ENCODE measurements at places on chromosomes 16 and 17. TPM values are rescaled to one million over a fixed set of nuclear protein-coding genes. Genes with fewer than 3 reads are reported as not detected.

GRCh38 chr17:4009186-4009785 is 45.0 kb upstream of the ATP2A3 start:
- DNase-seq = no peak

DNA sequence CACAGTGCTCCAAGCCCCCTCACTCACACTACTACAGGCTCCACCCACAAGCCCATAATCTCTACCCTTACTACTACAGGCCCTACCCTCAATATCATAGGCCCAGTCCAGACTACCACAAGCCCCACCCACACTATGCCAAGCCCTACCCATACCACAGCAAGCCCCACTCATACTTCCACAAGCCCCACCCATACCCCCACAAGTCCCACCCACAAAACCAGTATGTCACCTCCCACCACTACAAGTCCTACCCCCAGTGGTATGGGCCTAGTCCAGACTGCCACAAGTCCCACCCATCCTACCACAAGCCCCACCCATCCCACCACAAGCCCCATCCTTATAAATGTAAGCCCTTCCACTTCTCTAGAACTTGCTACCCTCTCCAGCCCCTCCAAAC is 13.8 kb downstream of the RIPOR1 start:
- peak; percentile 76 for DNase-seq

OTOP3 gene
- total RNA-seq = not detected

DNA sequence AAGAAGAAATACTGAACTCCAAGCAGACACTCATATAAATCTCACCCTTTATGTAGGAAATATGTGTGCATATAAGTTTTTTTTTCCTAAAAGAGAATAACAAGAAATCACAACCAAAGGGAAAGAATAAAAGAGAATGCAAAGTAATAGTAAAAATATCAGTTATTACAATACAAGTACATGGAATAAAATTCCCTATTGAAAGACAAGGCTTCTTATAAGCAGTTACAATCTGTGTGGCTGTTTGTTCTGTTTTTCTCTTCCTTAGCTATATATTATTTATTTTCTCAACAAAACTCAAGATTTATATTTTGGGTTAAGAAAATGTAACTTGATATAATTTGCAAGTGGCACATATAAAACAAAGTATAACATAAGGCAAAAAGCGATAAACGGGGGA is 41.7 kb downstream of the SLC5A11 start:
- DNase-seq = no peak

DNA sequence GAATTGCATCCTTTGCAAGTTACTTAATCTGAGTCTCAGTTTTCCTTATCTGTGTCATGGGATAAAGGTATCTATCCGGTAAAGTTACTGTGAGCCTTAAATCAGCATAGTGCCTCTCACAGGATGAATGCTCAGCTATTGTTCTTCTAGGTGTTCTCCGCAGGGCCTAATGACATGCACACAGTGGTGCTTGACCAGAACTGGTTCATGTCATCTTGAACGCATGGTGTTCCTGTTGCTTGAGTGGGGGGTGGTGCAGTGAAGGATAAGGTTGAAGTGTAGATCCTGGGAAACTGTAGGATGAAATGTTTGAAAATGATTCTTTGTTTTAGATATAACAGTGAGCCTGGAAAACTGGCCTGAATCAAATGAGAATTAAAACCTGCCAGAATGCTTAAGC is 4.0 kb downstream of the KRT40 start:
- no peak for DNase-seq

DLX3 gene
- not detected for total RNA-seq

GRCh38 chr16:81618187-81618586 is 160.9 kb upstream of the PLCG2 start:
- DNase-seq = no peak

DNA sequence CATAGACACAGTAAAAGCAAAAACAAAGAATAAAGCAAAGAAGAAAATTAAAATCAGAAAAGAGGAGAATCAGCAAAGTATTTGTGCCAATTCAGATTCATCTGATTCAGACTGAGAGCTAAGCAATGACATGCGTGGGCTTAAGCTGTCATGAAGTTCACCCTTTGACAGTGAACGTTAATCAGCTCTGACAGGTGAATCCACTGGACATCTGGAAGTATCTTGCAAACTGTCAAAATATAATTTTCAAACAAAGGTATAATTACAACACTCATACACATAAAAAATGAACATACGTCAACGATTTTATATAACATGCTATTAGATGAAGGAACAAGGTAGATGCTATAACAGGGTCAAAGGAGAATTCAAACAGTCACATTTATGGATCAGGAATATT is 596.3 kb upstream of the SALL1 start:
- DNase-seq = no peak

DNA sequence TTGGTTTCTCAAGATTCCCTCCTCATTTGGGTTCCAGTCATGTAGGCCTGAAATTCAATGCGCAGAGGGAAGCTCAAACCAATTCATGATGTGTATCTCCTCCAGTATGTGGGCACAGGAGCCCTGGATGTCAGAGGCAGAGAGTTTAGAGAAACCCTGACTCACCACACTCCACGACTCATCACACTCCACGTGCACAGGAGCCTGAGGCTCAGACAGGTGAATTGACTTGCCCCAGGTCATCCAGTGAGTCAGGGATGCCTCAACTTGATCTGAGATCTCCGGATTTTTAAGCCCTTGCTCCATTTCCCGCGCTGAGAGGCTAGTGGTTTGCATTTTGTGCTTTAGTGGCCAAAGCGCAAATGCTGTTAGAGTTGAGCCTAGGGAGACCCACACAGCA is 183.9 kb downstream of the HAPSTR1 start:
- no peak for DNase-seq

ZNF469 gene
- total RNA-seq = 0.39 TPM

MT1M gene
- 4.5 TPM for total RNA-seq

DNA sequence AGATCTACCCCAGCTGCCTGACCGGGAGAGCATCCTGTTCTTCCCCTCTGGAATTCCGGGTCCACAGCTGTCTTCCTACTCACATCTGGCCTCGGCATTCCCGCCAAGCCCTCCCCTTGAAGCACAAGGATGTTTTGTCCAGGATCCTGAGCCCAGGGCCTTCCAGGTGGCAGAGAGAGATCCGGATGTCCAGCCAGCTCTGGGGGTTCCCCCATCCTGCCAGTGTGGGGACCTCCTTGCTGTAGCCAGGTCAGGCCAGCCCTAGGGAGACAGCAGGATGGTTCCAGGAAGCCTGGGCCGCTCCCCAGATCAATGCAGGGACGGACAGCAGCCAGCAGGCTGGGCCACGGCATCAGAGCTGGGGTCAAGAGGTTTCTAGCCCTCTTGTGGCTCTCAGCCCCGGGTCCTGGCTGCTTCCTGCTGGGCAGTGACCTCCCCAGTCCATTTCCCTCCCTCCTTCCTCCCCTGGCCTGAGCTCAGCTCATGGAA is 55.3 kb downstream of the SOCS3 start:
- no peak for DNase-seq

PLXDC1 gene
- 1.4 TPM for total RNA-seq

- DNase-seq = no peak
These were observed 82.9 kb downstream of the LMF1 start for GRCh38 chr16:887846-888245.

- DNase-seq = no peak
These were observed 7.8 kb upstream of the SLC46A1 start for GRCh38 chr17:28413804-28414203.

DNA sequence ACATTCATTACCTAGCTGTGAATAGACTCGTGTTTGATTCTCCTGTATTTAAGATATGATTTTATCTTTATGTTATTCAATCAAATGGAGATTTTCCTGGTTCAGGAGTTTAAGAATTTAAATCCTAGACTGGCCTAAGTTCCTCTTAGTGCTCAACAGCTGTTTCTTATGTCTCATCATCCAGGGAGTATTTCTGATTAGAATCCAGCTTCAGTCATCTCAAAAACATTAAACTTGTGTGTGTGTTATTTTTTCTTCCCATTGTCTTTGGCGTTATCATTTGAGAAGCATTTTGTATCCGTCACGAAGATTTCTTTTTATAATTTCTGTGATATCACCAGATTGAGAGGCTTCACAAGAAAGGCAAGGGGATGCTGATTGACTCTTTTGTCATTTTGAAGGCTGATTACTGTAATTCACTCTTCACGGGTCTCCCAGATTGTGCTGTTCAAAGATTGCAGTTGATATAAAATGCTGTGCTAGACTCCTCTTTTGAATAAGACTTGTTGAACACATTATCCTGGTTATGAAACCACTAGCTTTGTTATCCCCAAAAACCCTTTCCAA is 204.8 kb downstream of the CDH8 start:
- no peak for DNase-seq

DNA sequence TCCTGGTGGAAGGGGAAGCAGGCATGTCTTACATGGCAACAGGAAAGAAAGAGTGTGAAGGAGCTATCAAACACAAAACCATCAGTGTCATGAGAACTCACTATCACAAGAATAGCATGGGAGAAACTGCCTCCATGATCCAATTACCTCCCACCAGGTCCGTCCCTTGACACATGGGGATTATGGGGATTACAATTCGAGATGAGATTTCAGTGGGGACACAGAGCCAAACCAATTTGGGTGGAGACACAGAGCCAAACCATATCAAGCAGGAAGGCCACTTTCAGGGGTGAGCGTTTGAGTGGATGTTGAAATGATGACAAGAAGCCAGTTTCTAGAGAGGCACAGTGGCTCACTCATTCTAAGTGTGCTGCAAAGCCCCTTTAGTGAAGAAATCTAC is 143.8 kb downstream of the CPPED1 start:
- no peak for DNase-seq

LRRC37A3 gene
- total RNA-seq = 3.9 TPM

TOM1L1 gene
- total RNA-seq = 42.2 TPM

- DNase-seq = no peak
These were observed 5.1 kb upstream of the PITPNM3 start for GRCh38 chr17:6561446-6561845.

- no peak for DNase-seq
These were observed 18.2 kb upstream of the FAM83G start for GRCh38 chr17:19022747-19023146.

GRCh38 chr16:79436885-79437284 is 163.7 kb downstream of the MAF start:
- no peak for DNase-seq

DNA sequence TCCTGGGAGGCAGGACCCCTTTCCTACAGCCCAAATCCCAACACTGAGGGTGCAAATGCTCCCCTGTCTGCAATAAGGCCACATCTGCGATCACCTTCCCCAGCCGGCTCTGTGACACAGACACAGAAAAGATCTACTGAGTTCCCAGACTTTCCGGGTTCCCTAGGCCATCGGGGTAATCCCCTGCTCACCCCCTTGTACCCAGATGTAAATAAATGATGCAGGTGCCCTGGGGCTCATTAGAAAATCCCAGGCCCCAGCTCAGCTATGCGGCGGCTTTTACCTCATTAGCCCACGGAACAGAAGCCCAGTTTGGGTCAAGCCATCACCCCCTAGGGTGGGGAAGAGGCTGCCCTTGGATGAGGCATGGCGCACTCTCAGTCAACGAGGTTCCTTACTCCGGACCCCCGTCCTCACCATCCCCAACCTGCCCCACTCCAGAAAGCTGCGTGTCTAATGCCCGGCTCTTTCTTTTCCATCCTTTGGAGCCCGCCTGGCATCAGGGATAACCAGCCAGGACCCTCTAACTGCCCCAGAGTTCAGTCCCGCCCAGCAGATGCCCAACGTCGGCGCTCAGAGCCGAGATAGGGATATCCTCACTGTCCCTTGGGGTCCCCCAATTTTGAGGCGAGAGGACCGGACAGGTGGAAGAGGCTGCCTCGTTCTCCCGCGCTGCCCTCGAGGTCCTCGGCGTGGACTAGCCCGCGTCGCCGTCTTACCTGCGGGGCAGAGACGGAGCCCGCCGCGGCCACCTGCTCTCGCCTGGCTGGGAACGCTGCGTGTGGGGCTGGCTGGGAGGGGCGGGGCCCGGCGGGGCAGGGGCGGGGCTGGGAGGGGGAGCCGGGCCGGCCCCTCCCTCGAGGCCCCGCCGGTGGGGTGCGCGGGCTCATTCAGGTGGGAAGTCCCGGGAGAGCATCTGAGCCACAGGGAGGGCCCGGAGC is at the start of gene ZNF385C:
TSS of gene ZNF385C (minus strand) at position 783 of the 941 bp plus-strand sequence. CDS start 35,417 bp downstream, outside the sequence.
- no peak for DNase-seq

DNA sequence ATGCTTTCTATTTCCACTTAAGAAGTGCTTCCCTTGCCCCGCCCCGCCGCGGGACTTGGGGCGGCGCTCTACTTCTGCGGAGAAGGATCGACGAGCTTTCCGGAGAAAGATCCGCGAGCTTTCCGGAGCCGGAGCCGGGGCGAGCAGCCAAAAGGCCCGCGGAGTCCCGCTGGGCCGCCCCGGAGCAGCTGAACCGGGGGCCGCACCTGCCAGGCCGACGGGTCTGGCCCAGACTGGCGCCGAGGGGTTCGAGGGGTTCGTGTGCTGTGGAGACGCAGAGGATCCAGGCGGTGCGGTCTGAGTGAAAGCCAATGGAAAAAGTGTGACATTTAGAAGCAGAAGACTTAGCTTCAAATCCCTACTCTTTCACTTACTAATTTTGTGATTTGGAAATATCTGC is 50.8 kb downstream of the TBC1D26 start:
- DNase-seq = no peak

GRCh38 chr17:74571621-74572270 is 4.4 kb upstream of the CD300H start:
- DNase-seq = no peak

DNA sequence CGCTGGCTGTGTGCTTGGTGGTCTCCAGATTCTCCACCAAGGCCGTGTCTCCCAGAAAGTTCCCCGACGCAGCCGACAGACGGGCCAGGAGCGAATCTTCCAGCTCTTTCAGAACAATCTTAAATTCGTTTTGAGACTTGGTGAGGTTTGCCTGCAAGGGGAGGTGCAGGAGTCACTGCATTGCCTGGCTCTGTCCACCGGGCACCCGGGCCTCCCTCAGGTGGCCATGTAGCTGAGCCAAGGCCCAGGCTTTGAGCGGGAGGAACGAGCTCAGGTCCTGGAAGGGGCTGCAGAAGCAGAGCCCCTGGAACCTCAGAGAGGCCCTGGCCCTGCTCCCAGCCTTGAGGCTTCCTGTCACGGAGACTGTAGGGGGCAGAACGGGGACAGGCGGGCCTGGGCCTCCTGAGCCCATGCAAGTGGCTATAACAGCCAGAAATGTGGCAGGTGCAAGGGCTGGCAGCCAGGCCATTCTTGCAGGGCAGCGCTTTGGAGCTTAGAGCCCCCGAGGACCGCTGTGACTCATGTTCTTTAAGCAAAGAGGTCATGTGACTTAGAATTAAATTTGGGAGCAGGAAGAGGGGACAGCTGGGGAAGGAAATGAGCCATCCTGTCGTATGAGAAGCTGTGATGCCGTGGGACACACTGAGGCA is 72.4 kb downstream of the PGS1 start:
- DNase-seq = peak; percentile 23

KRT33A gene
- not detected for total RNA-seq

HSD17B1 gene
- 0.68 TPM for total RNA-seq
